ENCODE measurements at places on chromosomes 2 and 18. TPM values are rescaled to one million over a fixed set of nuclear protein-coding genes. Genes with fewer than 3 reads are reported as not detected.

The GAREM1 gene
- 4.9 TPM for total RNA-seq

- DNase-seq, result no peak
These were observed 107.3 kb upstream of the FZD5 start for GRCh38 chr2:207876842-207877535.

The DOK6 gene
- total RNA-seq, result 1.3 TPM

GRCh38 chr2:7363906-7364305 lies 446.7 kb downstream of the RNF144A start:
- no peak for DNase-seq

DNA sequence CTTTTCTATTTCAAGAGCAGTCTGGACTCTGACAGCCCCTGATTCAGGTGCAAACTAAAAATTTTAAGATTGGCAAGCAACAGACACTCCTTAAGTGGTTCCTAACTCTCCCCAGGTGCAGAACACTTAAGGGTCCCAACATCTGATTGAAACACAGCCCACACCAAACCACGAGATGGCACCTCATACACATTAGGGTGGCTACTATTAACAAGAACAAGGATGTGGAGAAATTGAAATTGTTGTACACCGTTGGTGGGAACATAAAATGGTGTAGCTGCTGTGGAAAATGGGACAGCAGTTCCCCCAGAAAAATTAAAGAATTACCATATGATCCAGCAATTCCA lies 82.3 kb downstream of the POLR1A start:
- DNase-seq, result no peak

The RPL31 gene
- total RNA-seq, result 3,108 TPM

DNA sequence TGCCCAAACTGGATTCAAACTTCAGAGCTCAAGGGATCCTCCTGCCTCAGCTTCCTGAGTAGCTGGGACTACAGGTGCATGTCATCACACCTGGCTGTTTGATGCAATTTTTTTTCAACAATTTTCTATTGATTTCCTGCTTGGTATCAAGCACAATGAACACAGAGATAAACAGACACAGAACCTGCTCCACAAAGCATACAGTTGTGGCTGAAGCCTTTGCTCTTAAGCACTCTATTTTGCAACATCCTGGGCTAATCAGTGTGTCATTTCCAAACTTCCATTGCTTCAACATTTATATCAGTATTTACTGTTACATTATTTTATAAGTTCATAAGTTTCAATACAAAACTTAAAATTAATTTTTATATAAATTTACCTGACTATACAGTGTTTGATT lies 79.4 kb downstream of the NEB start:
- no peak for DNase-seq

DNA sequence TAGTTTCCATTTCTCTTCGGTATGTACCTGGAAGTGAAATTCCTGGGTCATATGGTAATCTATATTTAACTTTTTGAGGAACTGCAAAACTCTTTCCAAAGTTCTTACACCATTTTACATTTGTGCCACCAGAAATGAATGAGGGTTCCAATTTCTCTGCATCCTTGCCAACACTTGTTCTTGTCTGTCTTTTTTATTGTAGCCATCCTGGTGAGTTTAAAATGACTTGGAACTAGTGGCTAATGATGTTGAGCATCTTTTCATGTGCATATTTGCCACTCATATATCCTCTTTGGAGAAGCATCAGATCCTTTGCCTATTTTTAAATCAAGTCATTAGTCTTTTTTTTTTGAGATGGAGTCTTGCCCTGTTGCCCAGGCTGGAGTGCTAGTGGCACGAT lies 59.4 kb downstream of the MALT1 start:
- no peak for DNase-seq

The NGEF gene
- 0.18 TPM for total RNA-seq

DNA sequence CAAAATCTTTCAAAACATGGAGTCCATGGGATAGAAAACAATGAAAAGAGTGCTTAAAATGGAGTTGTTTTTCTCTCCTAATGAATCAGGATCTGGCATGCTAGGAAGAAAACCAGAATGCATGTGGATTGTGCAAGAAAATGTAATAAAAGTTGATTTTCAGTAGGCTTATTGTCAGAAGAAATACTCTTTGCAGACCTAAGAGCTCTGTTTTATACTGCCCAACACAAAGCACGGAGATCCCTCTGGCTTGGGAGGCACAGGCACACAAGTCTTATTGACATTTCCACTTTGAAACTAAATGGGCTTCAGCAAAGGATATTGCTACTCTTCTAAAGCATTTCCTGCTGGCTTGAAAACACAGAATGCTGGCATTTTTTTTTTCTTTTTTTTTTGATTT lies 15.5 kb upstream of the DAPL1 start:
- DNase-seq, result no peak

DNA sequence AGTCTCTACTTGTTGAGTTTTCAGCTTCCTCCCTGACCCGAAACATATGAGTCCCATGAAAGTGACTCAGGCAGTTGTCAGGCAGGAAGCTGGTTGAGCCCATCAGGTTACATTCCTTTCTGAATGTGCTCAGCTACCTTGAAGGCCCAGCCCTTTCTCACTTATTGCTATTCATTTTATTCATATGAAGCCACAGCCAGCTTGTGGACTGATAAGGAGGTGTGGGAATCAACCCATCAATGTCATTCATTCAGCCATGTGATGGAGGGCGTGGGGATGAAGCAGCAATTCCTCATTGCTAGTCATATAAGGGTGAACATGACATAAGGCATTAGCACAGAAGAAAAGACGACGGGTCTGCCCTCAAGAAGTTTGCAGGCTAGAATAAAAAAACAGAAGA lies 5.3 kb upstream of the VPS4B start:
- no peak for DNase-seq

DNA sequence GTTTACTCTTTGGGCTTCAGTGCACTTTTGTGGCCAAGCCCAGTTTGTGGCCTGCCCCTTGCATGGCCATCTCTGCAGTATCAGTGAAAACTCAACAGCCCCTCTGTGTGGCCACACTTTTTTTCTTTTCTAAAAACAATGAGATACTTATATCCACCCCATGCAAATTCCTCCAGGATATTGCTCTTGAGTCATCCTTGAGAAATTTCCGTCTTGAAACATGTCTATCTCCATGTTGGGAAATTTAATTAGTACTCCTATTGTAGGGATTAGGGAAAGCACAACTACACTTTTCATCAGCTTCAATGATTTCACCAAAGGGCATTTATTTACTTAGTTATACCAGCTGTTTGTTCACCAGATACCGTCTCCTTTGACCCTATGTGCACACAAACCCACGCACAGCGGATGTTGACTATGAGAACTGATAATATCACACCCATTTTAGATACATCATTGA lies 993.1 kb downstream of the TSN start:
- no peak for DNase-seq

DNA sequence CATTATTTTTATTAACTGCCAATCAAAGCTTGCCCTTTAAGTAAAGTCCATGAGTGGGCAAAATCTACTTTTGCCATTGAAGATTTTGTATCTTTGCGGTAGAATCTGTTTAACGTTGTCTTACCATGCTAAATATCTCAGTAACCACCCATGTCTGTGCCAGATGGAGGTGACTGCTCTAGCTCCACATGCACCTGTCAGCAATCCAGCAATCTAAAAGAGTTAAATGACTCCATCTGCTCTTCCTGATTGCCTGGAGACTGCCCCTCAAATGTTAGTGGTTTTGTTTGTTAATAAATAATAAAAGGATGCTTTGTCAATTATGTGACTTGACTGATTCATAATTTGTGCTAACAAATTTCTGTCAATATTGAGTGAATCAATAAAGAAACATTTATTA lies 141.7 kb downstream of the RBM43 start:
- no peak for DNase-seq

- DNase-seq, result no peak
These were observed 120.5 kb downstream of the AGAP1 start for GRCh38 chr2:235614176-235614860.

The GPR148 gene
- not detected for total RNA-seq

DNA sequence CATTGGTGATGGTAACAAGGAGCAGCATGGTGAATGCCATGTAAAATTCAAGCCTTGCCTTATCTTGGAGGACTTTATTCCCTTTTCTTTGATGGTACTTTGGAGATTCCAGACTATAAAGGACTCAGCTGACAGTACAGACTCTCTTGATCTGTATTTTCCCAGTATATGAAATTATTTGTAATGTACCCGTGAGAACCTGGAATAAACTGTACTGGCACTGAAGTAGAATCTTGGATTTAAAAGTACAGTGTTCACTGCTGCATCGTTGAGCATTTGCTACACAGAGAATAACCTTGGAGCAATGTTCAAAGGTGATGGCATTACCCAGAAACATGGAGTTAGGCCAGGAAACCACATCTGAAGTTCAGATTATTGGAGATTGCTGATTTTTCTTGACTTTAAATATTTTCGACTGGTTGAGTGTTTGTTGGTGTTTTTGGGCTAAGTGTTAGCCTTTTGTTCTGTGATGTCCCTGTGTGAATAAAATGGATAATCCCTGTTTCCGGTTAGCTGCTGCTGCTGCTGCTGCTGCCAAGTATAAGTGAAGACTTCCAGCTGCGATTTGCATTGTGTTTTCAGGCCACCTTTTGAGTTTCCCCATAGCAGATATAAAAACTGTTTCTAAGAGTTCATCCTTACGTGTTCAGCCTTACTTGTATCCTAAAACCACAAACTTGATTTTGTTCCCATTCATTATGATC lies 122.0 kb downstream of the SPTBN1 start:
- DNase-seq, result no peak

The ACAA2 gene
- 49.2 TPM for total RNA-seq

DNA sequence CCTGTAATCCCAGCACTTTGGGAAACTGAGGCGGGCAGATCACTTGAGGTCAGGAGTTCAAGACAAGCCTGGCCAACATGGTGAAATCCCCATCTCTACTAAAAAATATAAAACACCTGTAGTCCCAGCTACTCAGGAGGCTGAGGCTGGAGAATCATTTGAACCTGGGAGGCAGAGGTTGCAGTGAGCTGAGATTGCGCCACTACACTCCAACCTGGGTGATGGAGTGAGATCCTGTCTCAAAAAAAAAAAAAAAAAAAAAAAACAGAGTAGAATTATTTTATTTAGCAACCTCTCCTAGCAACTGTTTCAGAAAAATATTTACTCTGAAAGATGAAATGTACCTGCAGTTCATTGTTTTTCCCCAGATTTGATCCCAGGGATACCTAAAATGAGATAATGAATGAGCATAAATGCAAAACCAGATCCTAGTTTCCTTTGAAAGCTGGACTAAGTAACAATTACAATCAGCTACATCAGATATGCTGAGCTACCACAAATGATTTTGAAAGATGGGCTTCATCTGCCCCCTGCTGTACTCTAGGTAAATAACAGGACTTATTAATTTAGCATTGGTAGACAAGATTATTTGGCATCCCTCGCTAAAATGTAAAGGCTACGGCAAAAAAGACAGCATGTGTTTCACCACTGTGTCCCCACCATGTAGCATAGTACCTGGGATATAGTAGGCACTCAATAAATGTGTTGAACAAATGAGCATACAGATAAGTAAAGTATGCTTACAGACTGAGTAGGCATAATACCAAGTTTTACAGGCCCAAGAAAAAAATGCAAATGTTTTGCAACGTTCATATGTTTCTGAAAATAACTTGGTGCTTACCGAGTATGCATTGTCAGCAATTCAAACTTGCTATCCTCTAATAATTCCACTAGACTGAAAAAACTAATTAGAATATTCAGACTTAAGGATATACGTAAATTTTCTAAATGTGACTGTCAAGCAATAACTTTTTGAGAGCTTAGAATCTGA lies 102.5 kb downstream of the ATL2 start:
- DNase-seq, result peak; percentile 19

- no peak for DNase-seq
These were observed 65.2 kb downstream of the CCDC195 start for GRCh38 chr2:224650815-224651439.

GRCh38 chr18:69785466-69785865 lies 162.2 kb downstream of the CD226 start:
- DNase-seq, result no peak

GRCh38 chr18:55301824-55302166 lies 286.2 kb downstream of the TCF4 start:
- no peak for DNase-seq

GRCh38 chr2:118969734-118970395 lies 27.9 kb downstream of the MARCO start:
- DNase-seq, result no peak

DNA sequence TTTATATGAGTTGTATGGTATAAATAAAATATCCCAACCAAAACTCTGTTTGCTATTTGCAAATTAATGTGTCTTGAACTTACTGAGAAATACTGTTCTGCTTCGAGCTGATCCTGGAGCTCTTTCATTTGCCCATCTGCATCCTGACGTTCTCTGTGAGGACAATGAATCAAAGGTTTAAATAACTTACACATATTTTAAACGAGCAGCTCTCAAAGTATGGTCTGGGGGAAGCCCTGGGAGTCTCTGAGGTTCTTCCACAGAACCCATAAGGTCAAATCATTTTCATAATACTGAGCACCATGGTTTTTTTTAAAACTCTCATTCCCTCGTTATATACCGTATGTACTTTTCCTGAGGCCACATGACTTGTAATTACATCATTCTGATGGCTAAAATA lies 46.7 kb downstream of the SLC66A3 start:
- DNase-seq, result no peak

GRCh38 chr2:236852977-236853374 lies 232.7 kb upstream of the COPS8 start:
- DNase-seq, result no peak

DNA sequence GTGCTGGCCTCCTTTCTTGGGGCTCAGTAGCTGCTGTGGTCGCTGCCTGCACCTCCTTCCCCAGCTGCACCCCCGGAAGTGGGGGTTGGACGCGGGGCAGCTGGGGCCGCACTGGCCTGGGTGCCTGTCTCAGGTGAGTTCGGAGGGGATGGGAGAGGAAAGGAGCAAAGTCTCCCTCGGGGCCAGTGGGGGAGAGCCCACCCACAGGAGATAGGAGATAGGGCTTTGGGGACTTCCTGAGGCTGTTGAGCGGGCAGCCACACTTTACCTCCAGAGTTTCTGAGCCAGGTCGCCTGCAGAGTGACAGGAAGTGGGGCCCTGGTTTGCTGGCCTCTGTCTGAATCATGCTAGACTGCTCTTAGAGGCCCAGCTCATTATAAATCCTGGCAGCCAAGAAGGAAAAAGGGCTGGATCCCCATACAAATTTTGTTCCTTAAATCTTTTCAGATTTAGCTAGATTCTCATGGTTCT lies 8.1 kb downstream of the MBP start:
- DNase-seq, result no peak

The TRIM54 gene
- 0.64 TPM for total RNA-seq

All from ovary (tissue), 10 donors.